ENCODE measurements at places on chromosomes 7 and 10. TPM values are rescaled to one million over a fixed set of nuclear protein-coding genes. Genes with fewer than 3 reads are reported as not detected.
A peak's percentile ranks its signal among the peaks of the same experiment; 100 is the strongest.

- no peak for DNase-seq
- no peak overlapping the region for H3K4me3 ChIP-seq
- no peak overlapping the region for H3K27ac ChIP-seq
- H3K4me1 ChIP-seq: no peaks in the 10 kb centered on the region
- no peaks in the 10 kb centered on the region for H3K27me3 ChIP-seq
These were observed 13.7 kb downstream of the KIN start for GRCh38 chr10:7773845-7774801.

GRCh38 chr10:130411496-130412085 is 275.4 kb downstream of the GLRX3 start:
- H3K4me1 ChIP-seq: peaks cover 2% of the 10 kb centered on the region
- H3K36me3 ChIP-seq: no peaks in the 10 kb centered on the region
- H3K27me3 ChIP-seq: no peaks in the 10 kb centered on the region
- peak overlapping the region; percentile 26 for H3K27ac ChIP-seq
- no peak overlapping the region for H3K4me3 ChIP-seq

GRCh38 chr10:98361131-98362025 is 53.6 kb downstream of the PYROXD2 start:
- H3K36me3 ChIP-seq: no peaks in the 10 kb centered on the region
- H3K27ac ChIP-seq: no peak overlapping the region
- no peaks in the 10 kb centered on the region for H3K27me3 ChIP-seq

GRCh38 chr7:43553999-43554398 is 28.9 kb upstream of the STK17A start:
- H3K27me3 ChIP-seq: peaks cover 2% of the 10 kb centered on the region
- DNase-seq: no peak
- H3K4me3 ChIP-seq: no peak overlapping the region
- no peak overlapping the region for H3K27ac ChIP-seq
- no peaks in the 10 kb centered on the region for H3K4me1 ChIP-seq

GRCh38 chr10:117536072-117536865 is 6.3 kb upstream of the EMX2 start:
- H3K4me3 ChIP-seq: no peak overlapping the region
- H3K36me3 ChIP-seq: no peaks in the 10 kb centered on the region
- H3K27me3 ChIP-seq: peaks cover 93% of the 10 kb centered on the region
- DNase-seq: no peak

- no peaks in the 10 kb centered on the region for H3K27me3 ChIP-seq
- no peaks in the 10 kb centered on the region for H3K4me1 ChIP-seq
- H3K4me3 ChIP-seq: no peak overlapping the region
- H3K27ac ChIP-seq: no peak overlapping the region
- no peaks in the 10 kb centered on the region for H3K36me3 ChIP-seq
- DNase-seq: no peak
These were observed 12.5 kb upstream of the PODXL start for GRCh38 chr7:131568970-131569369.

- no peak overlapping the region for H3K27ac ChIP-seq
- H3K27me3 ChIP-seq: no peaks in the 10 kb centered on the region
- H3K4me1 ChIP-seq: no peaks in the 10 kb centered on the region
- no peak overlapping the region for H3K4me3 ChIP-seq
- no peaks in the 10 kb centered on the region for H3K36me3 ChIP-seq
These were observed 82.9 kb downstream of the KLF6 start for GRCh38 chr10:3702056-3702546.

DNA sequence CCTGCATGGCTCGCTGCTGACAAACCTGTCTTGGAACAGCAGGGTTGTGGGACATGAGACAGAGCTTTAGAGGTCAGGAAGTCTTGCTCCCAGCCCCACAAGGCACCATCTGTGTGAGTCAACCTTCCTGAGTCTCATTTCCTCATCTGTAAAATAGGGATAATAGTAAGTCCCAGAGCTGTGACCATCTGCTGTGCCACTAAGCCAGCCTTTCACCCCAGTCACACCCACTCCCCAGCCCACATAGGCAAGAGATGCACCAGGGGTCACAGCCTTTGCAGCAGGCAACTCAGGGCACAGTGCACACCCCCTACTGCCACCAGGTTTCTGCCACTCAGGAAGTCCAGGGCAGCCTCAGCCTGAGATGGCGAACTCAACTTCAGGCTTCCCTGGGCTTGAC is 29.4 kb upstream of the CDH23 start:
- H3K4me1 ChIP-seq: no peaks in the 10 kb centered on the region
- no peak overlapping the region for H3K4me3 ChIP-seq
- peaks cover 5% of the 10 kb centered on the region for H3K36me3 ChIP-seq
- H3K27ac ChIP-seq: no peak overlapping the region
- no peaks in the 10 kb centered on the region for H3K27me3 ChIP-seq
- no peak for DNase-seq

The CALHM2 gene
- total RNA-seq: 3.6 TPM

The GSAP gene
- total RNA-seq: 12.4 TPM

The AGR2 gene
- 1.7 TPM for total RNA-seq

The MICU1 gene
- 21.2 TPM for total RNA-seq

The OR2A14 gene
- total RNA-seq: not detected

The CPEB3 gene
- 0.76 TPM for total RNA-seq

The HSPA12A gene
- total RNA-seq: 1.7 TPM

The NUB1 gene
- total RNA-seq: 69.8 TPM

The VAX1 gene
- not detected for total RNA-seq
